Hepatic stellate cell (primary cell): ENCODE measurements at places on chromosomes 6 and 20.

DNA sequence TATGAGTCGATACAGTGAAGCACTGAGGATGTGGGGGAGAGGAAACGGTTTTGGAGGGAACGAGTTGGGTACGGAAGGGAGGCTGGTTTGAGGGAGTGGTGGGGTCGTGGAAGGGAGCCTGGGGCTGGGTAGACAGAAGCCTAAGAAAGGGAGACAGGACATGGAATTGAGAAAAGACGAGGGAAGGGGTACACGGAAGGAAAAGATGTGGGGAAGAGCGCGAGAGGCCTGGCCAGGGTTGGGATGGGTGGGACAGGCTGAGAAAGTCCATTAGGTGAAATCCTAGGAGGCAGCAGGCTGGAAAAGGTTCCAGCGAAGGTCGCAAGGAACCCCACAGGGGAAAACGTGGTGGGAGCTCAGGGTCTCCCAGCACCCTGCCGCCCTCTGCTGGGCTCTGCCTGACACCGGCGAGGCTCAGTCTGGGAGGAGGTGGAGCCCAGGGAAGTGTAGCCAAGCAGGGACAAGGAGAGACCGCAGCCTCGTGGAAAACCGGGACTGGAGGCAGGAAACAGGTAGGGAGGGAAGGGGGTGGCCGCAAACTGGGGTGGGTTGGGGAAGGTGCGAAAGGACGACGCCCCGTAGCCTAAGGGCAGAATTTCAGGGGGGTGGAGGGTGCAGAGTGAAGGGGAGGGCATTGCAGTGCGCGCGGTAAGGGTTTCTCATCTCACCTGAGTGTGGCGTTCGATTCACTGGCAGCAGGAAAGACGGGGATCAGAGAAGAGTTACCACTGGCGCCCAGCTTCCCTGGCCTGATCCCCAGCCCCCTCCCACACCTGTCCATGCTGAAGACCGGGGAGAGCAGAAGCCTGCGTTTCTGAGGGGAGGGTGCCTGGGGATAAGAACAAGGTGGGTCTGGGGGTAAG is 4.3 kb downstream of the GABBR1 start:
- DNase-seq = peak; percentile 91

DNA sequence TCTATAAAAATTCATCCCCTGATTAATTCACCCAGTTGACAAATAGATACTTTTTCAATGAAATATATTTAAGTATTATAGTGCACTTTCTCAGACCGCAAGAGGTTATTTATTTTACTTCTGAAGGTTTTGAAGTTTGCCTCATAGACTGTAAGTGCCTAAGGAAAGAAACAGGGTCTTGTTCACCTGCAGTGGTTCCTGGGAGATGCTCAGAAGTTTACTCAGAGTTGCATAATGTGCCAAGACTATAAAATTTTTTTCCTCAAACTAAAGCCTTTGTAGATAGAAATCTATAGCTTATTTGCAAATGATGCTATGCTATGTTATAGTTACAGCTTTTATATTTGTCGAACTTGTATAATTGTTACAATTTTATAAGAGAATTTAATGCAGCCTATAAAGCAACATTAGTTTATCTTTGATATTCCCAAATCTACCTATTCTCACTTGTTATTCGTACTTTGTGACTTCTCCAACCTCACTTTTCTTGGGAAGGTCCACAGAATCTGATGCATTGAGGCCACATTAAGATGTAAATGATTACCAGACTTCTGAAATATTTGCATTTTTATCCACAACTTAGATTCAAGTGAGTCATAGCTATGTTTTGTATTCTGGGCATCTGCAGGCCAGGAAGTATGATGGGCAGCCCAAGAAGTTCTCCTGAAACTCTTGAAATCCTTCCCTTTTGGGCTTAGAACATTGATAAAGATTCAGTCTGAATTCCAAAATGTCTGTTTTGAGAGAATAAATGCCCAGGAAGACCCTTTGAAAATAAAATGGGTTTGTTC is 35.7 kb downstream of the KCNQ5 start:
- peak; percentile 8 for DNase-seq

- DNase-seq = no peak
These were observed 17.7 kb downstream of the C20orf203 start for GRCh38 chr20:32655903-32656512.

GRCh38 chr6:17035257-17036064 is 66.4 kb upstream of the STMND1 start:
- DNase-seq = no peak

DNA sequence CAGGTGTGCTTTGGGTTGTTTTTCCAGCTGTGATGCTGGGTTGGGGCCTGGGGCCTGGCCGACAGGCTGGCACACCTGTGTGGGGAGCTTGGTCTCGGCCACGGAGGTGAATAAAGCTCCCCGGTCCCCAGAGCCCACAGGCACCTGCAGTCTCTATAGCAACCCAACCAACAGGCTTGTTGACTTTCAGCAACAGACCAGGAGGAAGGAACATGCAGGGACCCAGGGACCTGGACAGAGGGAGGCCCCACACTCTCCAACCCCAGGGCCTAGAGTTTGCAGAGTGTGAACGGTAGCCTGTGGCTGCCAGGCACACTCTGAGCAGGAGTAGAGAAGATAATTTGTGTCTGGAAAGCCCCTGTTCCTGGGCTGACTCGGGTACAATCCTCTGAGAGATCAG is 14.6 kb upstream of the SYNJ2 start:
- DNase-seq = no peak

GRCh38 chr6:94367316-94367715 is 948.0 kb upstream of the EPHA7 start:
- no peak for DNase-seq

- peak; percentile 78 for DNase-seq
These were observed 323.1 kb downstream of the HDGFL1 start for GRCh38 chr6:22892452-22892851.

GRCh38 chr6:113412589-113413357 is 444.4 kb upstream of the MARCKS start:
- no peak for DNase-seq

GRCh38 chr6:110389689-110390382 is 25.5 kb downstream of the DDO start:
- no peak for DNase-seq

DNA sequence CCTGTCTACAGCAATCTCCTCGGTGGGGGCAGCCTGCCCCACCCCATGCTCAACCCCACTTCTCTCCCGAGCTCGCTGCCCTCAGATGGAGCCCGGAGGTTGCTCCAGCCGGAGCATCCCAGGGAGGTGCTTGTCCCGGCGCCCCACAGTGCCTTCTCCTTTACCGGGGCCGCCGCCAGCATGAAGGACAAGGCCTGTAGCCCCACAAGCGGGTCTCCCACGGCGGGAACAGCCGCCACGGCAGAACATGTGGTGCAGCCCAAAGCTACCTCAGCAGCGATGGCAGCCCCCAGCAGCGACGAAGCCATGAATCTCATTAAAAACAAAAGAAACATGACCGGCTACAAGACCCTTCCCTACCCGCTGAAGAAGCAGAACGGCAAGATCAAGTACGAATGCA is 19.4 kb downstream of the PRDM1 start:
- no peak for DNase-seq

- DNase-seq = peak; percentile 49
These were observed 55.9 kb upstream of the RREB1 start for GRCh38 chr6:7051780-7052442.

DNA sequence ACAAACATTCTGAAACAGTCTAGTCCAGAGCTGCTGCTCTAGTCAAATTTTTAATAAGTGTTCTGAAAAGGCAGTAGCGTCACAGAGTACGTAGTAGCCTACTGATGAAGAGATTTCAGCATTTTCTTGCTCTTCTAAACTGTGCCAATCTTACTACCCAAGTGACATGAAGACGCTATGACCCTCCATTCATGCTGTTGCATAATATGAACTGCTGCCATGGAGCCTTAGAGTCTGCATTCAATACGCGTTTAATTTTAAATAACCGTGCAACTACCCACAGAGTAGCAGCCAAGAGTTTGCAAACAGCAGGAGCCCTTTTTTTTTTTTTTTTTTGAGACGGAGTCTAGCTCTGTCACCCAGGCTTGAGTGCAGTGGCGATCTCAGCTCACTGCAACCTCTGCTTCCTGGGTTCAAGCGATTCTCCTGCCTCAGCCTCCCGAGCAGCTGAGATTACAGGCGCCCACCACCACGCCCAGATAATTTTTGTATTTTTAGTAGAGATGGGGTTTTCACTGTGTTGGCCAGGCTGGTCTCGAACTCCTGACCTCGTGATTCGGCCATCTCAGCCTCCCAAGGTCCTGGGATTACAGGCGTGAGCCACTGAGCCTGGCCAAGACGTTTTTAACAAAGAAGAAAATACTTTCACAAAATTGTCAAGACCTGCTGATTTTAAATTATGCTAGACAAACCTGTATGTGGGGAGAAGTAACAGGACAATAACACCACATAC is 44.3 kb downstream of the EZR start:
- DNase-seq = no peak

- DNase-seq = no peak
These were observed 563.3 kb upstream of the MAP3K7 start for GRCh38 chr6:91149956-91150705.

DNA sequence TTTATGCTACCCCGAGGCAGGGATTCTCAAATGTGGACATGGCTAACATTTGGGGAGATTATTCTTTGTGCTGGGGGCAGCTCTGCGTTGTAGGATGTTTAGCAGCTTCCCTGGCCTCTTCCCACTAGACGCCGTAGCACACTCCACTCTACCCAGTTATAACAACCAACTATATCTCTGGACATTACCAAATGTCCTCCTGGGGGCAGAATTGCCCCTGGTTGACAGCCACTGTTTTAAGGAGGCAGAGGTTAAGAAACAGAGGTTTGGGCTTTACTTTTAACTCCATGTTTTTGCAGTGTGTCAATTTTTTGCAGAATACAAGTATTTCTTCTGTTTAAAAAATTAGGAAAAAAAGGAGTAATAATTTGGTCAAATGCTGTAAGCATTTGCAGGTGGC is 56.2 kb upstream of the BMP6 start:
- DNase-seq = no peak

DNA sequence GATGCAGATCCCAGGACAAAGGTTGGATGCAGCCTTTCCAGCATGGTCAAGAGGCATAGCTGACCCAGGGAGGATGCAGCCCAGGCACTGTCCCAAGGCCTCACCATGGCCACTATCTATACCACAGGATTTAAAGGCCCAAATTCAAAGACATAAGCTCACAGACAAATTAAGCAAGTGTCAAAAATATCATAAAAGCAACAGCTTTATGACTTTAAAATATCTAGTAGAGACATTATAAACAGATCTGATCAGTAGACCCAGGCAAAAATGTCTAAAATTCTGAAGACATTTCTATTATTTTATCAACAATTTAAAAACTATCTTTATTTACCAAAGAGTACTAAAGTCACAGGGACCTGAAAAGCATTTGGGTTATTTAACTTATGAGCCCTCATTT is 373.5 kb downstream of the CDC5L start:
- DNase-seq = no peak

GRCh38 chr6:128848212-128848935 is 34.6 kb upstream of the LAMA2 start:
- no peak for DNase-seq

- DNase-seq = no peak
These were observed 161.6 kb downstream of the ADAT2 start for GRCh38 chr6:143288923-143289322.

DNA sequence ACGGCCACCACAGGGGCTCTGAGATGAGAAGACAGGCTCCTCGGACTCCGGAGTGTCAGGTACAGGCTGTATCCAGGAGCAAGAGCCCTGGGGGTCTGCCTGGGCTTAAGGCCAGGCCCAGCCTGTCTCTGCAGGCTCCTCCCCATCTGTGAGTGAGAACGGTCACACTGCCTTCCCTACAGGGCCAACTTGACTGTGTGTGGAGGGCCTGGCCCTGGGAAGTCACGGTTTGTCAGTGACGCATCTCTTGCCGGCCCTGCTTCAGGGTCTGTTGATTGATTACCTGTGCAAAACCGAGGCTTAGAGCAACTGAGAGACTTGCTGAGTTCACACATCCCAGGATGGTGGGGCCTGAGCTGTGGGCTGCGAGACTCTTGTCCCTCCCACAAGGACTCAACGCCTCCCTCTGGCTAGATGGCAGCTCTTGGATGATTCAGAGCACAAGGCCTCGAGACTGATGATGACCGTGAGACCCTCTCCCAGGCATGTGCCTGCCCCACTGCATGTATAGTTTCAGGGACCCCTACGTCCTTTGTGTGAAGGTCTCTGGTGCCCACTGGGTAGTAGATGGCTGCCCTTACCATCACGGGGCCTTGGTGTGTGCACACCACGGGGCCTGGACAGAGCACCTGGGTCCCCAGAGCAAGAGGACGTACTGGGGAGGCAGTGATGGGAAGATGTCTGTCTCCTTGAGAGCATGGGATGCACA is 5.9 kb downstream of the RBM38 start:
- no peak for DNase-seq

DNA sequence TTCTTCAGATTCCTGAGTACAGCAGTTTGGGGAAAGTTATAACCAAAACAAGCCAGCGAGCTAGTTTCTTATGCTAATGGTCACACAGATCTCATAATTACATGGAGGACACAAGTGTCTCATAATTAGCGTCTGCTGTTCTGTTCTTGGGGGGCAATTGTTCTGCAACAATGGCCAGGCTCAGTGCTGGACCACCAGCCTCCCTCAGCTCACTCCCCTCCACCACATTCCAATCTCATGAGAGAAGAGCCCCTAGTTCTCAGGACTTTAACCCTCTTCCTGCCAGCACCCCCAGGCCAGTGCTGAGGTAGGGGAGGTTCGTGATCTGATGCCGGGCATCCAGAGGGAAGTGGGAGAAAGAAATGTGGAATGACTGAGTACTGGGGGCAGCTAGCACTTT is 20.2 kb upstream of the TOX2 start:
- no peak for DNase-seq

- DNase-seq = no peak
These were observed 715.6 kb downstream of the QKI start for GRCh38 chr6:164130151-164130550.

GRCh38 chr6:167420858-167421766 is 96.2 kb downstream of the TTLL2 start:
- DNase-seq = no peak

- no peak for DNase-seq
These were observed 251.5 kb downstream of the SOX4 start for GRCh38 chr6:21845018-21845417.

- no peak for DNase-seq
These were observed 53.8 kb downstream of the SLC35F1 start for GRCh38 chr6:117960877-117961276.

DNA sequence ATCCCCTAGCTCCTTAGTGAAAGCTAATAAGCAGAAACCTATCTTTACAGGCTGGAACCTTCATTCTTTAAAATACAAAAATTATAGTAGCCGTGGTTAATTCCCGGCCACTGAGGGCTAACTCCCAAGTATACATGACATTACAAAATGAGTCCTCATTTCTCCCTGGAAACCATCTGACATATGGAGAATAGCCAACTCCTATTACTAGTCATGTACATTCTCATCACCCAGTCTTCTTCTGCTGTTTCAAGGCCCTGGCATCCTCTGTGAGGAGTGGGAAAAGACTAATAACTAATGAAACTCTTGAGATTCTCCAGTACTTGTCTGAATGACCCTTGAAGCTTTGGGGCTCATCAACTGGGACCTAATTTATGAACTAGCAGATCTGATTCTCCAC is 30.2 kb downstream of the CSNK2A1 start:
- DNase-seq = no peak

GRCh38 chr6:14721103-14721758 is 524.6 kb upstream of the JARID2 start:
- DNase-seq = no peak

- no peak for DNase-seq
These were observed 23.2 kb upstream of the PTCHD4 start for GRCh38 chr6:48134246-48134645.
